Mesenchymal stem cell (in vitro differentiated cells and primary cell): ENCODE measurements at places on chromosomes 13 and 19.
A peak's percentile ranks its signal among the peaks of the same experiment; 100 is the strongest.

DNA sequence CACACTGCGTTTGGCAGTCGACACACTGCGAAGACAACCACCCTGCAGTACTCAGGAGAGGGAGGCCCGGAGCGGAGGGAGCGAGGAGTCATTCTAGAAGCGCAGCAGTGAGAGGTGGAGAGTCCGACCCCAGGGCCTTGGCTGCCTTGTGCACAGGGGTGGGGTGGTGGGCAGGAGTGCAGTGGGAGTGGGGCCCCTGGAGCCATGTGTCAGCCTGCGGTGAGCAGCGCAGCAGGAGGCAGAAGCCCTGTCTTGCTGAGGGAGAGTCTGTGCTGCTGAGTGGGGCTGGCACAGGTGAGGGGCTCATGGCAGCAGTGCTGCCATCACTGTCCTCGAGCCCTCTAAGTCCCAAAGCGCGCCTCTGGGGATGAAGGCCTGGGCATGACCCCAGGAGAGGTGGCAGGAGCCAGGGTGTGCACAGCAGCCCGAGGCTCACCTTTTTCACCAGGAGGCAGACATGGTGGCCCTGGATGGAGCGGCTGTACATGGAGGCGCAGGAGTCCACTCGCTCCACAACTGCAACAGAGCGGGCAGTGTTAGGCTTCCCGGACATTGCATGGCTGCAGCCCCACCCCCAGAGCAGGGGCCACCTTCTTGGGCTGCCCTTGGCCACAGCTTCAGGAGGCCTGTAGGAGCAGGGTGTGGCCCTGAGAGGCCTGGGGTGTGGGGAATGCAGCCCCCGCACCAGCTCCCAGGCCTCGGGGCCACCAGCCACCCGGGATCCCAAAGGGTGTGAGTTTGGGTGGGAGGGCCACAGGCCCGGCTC is 11.7 kb downstream of the IZUMO4 start:
- no peak overlapping the region for H3K4me3 ChIP-seq
- H3K27me3 ChIP-seq: no peaks in the 10 kb centered on the region
- H3K27ac ChIP-seq: no peak overlapping the region
- H3K4me1 ChIP-seq: peaks cover 1% of the 10 kb centered on the region
- peaks cover 94% of the 10 kb centered on the region for H3K36me3 ChIP-seq

DNA sequence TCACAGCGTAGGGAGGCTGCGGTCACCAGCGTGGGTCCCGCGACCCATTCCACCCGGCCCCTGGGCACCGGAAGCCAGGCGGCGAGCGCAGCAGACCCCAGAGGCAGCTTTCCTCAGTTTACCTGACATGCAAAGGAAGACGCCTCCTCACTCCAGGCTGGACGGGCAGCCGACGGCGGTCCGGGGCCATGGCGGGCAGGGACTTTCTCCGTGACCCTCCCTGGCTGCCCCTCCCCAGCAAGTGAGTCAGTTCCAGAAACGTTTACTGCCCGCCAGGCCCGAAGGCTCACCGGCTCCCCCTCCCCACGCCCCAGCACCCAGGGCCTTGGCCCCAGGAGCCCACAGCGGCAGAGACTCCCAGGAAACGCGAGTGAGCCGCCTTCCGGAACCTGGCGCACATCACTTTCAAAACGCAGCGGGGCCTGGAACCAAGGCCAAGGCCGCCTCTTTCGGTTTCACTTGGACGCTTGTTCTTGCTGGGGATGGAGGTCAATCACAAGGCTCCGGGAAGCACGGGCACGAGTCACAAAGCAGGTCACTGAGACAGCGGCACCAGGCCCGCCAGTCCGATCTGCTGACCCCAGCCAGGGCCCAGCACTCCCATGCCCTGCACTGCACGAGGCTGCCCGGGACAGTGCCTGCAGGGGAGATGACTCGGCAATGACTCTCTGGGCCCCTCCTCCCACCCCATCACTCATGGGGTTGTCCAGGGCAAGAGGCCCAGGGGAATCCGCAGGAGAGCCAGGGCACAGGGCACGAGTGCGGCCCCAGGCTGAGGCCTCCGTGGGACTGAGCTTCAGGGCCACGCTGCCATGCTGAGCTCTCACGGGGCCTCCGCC is 5.3 kb downstream of the SBNO2 start:
- H3K27me3 ChIP-seq: no peaks in the 10 kb centered on the region
- H3K4me1 ChIP-seq: peaks cover 66% of the 10 kb centered on the region
- H3K36me3 ChIP-seq: peaks cover 63% of the 10 kb centered on the region
- H3K4me3 ChIP-seq: peak overlapping the region; percentile 89
- DNase-seq: peak; percentile 91

DNA sequence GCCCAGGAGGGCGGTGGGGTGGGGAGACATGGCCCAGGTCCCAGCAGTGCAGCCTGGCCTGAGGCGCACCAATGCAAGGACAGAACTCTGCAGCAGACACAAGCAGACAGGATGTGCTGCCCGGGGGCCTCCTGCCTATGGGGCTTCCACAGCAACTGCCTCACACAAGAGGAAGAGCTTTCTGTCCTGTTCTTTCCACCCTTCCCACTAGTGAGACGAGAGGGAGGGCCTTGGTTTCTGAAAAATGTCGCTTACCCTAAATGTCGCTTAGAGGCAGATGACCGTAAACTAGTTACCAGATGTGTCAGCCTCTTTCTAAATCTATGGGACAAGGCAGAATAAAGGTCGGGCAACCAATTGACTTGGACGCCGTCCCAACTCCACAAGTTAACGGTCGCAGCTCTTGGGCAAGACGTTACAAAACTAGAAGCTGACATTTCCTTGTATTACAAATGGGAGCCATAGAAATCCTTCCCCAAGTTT is at the start of gene LAIR1:
Gene LAIR1 (minus strand): TSS at position 157 of the 483 bp plus-strand sequence. CDS start 127 bp downstream, at position 30.
- no peak within 1 kb of the TSS for H3K27ac ChIP-seq
- H3K27me3 ChIP-seq: no peaks in the 10 kb centered on the region
- H3K4me3 ChIP-seq: no peak within 1 kb of the TSS
- no peaks in the 10 kb centered on the region for H3K4me1 ChIP-seq
- H3K36me3 ChIP-seq: no peaks in the 10 kb centered on the region

DNA sequence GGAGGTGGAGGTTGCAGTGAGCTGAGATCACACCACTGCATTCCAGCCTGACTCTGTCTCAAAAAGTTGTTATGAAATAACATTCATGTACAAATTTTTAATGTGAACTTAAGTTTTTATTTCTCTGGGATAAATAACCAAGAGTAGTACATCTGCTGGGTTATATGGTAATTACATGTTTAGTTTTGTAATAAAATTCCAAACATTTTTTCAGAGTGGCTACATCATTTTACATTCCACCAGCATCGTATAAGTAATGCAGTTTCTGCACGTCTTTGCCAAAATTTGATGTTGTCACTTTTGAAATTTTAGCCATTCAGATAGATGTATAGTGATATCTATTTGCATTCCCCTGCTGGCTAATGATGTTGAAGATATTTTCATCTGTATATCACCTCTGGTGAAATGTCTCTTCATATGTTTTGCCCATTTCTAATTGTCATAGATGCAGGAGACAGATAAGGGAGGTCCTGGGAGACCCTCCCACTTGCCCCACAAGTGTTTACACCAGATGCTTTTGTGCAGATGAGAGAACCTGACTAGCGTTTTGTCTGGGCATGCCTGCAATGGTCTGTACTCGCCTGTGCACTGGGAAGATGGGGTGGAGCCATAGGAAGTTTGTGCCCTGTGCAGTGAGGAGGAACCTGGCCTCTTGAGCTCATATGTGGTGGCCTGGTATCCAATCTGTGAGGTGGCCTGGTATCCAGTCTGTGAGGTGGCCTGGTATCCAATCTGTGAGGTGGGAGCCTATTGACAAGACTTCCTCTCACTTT is 12.7 kb upstream of the KBTBD6 start:
- peaks cover 4% of the 10 kb centered on the region for H3K4me1 ChIP-seq
- no peaks in the 10 kb centered on the region for H3K36me3 ChIP-seq
- DNase-seq: no peak

DNA sequence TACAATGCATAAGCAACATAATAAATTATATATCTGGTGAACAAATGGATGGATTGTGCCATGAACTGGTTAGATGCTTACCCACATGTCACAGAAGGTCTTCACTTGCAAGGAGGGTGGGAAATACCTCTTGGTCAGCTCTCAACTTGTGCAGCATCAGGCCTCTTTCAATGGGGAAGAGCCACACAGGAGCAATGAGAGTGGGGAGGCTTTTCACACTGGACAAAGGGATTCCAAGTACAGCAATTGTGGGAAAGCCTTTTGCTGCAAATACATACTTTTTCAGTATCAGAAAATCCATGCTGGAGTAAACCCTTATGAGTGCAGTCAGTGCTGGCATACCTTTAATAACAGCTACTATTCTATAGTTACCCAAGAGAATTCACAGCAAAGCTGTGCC is 11.8 kb upstream of the ZNF543 start:
- peaks cover 18% of the 10 kb centered on the region for H3K36me3 ChIP-seq
- no peak overlapping the region for H3K4me3 ChIP-seq
- no peak overlapping the region for H3K27ac ChIP-seq
- no peak for DNase-seq

DNA sequence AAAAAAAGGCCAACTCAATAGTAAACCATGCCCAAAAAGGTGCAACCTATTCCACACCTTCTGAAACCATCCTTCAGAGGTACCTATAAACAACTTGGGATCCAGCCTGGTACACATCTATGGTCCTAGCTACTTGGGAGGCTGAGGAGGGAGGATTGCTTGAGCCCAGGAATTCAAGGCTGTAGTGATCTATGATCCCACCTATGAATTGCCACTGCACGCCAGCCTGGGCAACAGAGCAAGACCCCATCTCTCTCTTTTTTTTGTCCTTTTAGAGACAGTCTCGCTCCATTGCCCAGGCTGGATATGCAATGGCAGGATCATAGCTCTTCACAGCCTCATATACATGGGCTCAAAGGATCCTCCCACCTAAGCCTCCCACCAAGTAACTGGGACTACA is 26.0 kb downstream of the ZSWIM4 start:
- H3K36me3 ChIP-seq: peaks cover 60% of the 10 kb centered on the region
- H3K4me3 ChIP-seq: no peak overlapping the region
- H3K4me1 ChIP-seq: peaks cover 8% of the 10 kb centered on the region
- peak; percentile 49 for DNase-seq
- no peak overlapping the region for H3K27ac ChIP-seq

GRCh38 chr13:73482556-73482955 is 423.8 kb downstream of the KLF5 start:
- no peaks in the 10 kb centered on the region for H3K27me3 ChIP-seq
- H3K4me3 ChIP-seq: no peak overlapping the region
- no peak for DNase-seq
- no peak overlapping the region for H3K27ac ChIP-seq

DNA sequence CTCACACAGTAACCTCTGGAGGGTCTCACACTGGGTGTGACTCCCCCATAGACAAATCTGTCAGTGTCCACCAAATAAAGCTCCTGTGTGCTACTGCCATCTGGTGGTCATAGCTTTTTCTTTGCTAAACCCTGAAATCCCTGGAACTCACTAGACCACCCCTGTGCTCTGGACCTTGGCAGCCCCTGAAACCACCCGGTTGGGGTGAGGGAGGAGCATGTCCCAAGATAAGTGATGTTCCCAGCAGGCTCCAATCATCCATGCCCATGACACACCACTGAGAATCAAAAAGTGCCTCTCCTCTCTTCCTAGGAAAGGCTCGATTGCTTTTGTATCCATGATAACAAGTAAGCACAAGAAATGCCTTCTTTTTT is 6.5 kb upstream of the HSD17B14 start:
- peaks cover 1% of the 10 kb centered on the region for H3K4me1 ChIP-seq
- no peaks in the 10 kb centered on the region for H3K27me3 ChIP-seq
- H3K4me3 ChIP-seq: no peak overlapping the region

GRCh38 chr13:46094478-46094877 is 10.4 kb downstream of the CPB2 start:
- H3K4me1 ChIP-seq: peaks cover 4% of the 10 kb centered on the region
- DNase-seq: no peak
- no peaks in the 10 kb centered on the region for H3K36me3 ChIP-seq
- H3K4me3 ChIP-seq: no peak overlapping the region
- H3K27me3 ChIP-seq: no peaks in the 10 kb centered on the region

DNA sequence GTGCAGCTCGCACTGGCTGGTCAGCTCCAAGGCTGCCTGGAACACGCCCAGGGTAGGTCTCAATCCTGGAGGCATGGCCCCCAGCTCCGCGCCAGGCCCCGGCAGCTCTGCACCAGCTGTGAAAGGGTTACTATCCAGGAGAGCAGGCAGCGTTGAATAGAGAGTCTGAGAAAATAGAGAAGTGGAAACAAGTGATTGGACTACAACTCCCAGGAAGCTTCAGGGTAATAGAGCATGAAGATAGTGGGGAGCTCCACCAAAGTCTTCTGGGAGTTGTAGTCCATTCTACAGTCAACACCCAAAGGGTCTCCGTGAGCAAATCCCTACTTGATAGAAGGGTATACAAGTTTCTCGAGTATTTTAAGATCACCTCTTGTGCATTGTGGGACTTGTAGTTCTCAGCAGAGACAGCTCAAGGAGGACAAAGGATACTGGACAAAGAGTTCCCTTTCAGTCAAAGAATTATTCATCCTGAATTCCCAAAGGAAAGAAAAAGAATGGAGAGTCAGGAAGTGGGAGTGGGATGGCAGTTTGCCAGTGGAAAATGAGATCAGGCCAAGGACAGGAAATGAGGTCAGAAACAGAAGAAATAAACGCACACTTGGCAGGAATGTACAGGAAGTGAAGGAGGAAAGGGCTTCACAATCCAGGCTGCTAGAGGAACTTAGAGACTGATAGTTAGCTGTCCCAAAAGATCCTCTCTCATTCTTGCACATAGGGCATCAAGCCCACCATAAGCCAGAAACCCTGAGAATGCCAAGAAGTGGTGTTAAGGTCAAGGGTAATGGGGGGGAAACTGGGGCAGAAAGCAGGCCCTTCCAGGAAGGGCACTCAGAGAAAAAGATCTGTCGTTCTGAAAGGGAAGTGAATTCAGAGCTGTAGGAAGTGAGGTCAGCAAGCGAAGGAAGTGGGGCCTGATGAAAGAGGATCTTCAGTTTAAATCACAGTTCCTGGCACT is 5.5 kb upstream of the MAMSTR start:
- H3K4me3 ChIP-seq: no peak overlapping the region
- H3K36me3 ChIP-seq: no peaks in the 10 kb centered on the region
- peak; percentile 97 for DNase-seq

DNA sequence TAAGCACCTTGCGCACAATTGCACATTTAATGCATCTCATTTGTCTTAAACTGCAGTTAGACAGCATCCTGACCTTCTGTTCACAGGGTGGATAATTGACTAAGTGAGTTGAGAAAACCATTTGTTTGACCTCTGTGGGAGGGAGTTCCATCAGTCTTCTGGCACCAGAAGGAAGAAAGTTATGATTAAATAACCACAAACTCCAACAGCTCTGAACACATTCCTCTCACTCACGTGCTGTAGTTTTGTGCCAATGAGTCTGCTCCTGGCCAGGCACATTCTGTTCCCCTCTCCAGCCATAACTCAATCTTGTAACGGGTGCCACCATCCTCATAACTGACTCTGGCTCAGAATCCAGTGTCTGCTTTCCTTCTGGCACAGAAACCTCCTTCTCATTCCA is 817.2 kb downstream of the SLITRK1 start:
- H3K4me3 ChIP-seq: no peak overlapping the region
- no peaks in the 10 kb centered on the region for H3K27me3 ChIP-seq
- peak; percentile 54 for DNase-seq

- H3K36me3 ChIP-seq: peaks cover 25% of the 10 kb centered on the region
- no peak for DNase-seq
- peaks cover 6% of the 10 kb centered on the region for H3K4me1 ChIP-seq
- no peak overlapping the region for H3K4me3 ChIP-seq
- H3K27me3 ChIP-seq: no peaks in the 10 kb centered on the region
Observed at GRCh38 chr19:42370068-42370520, 20.0 kb downstream of the CNFN start.
